ENCODE measurements at places on chromosomes 13 and 19.

DNA sequence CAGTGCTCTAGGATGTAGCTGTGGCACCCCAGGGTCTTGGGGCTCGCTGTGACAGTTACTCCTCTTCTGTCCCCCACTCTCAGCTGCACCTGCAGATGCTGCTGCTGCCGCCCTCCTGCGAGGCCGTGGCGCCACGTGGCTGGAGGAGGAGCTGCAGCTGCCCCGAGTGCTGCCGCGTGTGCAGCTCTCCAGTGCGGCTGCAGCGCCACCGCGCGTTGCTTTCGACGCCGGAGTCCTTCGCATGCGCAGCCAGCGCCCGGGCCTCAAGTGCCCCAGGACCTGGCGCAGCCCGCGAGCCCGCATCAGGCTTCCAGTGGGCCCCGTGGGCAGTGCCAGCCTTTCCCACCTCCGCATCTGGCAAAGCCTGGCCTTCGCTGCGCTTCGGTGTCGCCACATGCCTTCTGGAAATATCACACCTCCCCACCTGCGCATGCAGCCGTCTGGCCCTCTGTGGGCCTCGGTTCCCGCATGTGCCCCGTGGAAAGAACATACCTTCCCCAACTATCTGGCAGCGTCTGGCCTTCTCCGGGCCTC is 692 bp upstream of the ZNF580 start:
- no peak for DNase-seq

DNA sequence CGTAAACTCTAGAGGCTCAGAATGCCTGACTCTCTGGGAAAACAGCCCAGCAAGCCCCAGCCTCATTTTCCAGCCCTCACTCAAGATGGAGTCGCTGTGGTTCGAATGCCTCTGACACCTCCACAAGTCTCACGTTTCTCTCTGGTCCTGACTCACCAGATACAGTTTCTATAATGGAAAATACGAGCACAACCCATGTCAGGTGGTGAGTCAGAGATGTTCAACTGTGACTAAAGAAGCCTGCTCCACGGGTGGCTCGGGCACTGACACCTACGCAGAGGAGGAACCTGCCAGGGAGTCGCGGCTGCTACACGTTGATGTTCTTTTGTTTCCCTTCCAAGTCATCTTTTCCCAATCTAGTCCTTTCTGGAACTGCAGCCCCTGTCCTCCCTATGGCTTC is 87.1 kb upstream of the STK24 start:
- DNase-seq, result no peak

- DNase-seq, result peak; percentile 90
Measured at GRCh38 chr19:10430505-10431253, 10.3 kb downstream of the PDE4A start.

GRCh38 chr13:76950101-76950500 is 1.8 kb downstream of the ACOD1 start:
- no peak for DNase-seq

All from OCI-M1 (cell line).